ENCODE measurements at places on chromosomes 11 and 22.
A peak's percentile ranks its signal among the peaks of the same experiment; 100 is the strongest.

GRCh38 chr11:62980133-62980760 lies 4.5 kb downstream of the SLC22A6 start:
- no peak for DNase-seq

DNA sequence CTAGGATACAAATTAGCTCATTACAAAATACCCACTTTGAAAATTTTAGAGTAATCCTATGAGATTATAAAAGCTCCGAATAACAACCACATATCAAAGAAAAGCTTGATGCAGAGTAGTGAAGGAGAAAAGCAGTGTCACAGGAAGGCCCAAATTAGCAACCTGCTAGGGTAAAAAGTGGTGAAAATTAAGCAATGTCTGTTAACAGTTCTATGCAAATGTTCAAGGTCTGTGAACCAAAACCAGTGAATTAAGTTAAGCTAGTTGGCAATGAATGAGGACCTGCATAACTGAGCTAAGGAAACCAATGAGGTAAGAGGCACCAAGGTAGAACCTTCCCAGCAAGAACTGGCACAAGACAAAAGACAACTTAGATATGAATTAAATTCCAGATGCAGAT lies 29.6 kb downstream of the PRDM10 start:
- DNase-seq: no peak

GRCh38 chr22:45702981-45703380 lies 31.3 kb downstream of the ATXN10 start:
- no peak for DNase-seq

DNA sequence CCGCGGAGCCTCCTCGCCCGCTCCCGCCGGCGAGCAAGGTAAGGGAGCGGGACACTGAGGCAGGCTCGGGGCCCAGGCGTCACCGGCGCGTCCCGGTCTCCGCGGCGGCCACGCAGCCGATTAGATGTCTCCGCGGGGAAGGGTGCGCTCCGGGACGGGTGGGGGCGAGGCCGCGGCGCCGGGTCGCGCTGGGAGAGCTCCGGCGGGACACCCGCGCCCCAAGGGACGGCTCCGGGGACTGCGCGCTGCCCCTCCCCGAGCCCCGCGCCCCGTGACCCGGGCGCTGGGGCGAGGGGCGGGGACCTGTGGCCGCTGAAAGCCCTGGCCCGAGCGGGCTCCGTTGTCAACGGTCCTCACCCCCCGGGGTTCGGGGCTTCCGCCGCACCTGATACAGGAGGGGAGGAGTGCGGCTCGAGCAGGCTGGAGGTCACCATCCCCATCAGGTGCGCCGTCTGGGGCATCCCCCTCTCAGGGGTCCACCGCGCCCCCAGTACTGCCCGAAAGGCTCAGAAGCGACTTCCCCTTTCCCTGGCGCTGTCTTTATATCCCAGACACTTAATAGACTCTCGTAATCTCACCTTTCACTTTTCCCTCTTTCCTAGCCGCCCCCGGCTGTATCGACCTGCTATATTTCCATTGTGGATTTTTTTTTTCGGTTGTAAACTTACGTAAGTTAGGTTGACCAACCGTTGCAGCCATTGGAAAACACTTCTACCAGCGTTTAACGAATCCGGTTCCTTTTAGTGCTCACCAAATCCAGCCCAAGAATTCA lies 573 bp downstream of the PPFIA1 start:
- DNase-seq: peak; percentile 30

DNA sequence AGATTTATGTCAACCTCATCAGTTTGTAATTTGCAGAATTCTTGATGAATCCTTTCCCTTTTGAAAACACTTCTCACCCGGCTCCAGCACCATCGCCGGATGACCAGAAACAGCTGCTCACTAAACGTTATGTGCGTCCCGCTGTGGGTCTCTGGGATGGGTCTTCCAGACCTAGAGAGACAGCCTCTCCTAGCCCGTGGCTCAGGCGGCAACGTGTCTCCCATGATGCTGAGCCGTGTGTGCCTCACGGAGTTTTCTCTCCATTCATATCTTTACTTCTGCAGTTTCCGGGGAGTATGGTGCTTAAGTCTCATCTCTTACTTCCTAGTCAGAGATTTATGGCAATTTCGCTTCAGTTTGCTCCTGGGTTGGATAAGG lies 25.0 kb upstream of the ACR start:
- no peak for DNase-seq

DNA sequence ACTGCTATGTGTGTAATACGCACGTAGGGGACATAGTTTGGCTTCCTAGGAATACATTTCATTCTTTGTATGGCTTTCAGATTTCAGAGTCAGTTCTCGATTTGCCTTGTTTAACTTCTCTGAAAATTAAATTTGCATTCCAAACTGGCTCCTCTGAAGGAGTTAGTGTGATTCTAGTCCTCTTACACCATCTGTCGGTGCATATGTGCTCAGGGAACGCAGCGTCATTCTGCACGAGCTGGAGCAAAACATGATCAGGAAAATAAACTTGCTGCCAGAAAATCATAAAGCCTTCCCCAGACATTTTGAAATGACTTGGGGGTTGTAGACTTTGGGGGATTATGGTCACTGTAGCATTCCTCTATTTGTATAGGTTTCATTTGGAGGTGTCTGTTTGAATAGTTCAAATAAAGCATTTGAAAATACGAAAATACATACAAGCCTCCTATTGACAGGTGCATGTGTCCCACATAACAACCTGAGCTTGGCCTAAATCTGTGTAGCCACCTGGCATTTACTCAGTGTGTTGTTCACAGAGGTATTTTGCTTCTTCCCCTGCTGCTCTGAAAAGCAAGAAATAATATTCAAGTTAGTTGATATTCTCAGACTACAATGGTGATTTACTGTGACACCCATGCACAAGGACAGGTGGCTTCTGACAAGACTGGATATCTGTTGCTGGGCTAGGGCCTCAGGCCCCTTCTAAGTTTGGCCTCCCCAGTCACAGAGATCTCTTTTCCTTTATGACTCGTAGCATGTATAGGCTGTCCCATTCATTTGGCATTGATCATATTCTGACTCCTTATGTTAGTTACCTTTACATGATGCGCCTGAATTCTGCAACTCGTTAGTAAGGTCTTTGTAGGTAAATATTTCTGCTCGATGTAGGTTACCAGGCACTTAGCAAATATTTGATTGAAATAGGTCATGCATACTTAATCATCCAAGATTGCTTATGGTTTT lies 81.6 kb upstream of the SORL1-AS1 start:
- DNase-seq: no peak

GRCh38 chr22:29092243-29092642 lies 19.4 kb downstream of the KREMEN1 start:
- no peak for DNase-seq

GRCh38 chr11:80061056-80061455 lies 620.2 kb upstream of the TENM4 start:
- no peak for DNase-seq

DNA sequence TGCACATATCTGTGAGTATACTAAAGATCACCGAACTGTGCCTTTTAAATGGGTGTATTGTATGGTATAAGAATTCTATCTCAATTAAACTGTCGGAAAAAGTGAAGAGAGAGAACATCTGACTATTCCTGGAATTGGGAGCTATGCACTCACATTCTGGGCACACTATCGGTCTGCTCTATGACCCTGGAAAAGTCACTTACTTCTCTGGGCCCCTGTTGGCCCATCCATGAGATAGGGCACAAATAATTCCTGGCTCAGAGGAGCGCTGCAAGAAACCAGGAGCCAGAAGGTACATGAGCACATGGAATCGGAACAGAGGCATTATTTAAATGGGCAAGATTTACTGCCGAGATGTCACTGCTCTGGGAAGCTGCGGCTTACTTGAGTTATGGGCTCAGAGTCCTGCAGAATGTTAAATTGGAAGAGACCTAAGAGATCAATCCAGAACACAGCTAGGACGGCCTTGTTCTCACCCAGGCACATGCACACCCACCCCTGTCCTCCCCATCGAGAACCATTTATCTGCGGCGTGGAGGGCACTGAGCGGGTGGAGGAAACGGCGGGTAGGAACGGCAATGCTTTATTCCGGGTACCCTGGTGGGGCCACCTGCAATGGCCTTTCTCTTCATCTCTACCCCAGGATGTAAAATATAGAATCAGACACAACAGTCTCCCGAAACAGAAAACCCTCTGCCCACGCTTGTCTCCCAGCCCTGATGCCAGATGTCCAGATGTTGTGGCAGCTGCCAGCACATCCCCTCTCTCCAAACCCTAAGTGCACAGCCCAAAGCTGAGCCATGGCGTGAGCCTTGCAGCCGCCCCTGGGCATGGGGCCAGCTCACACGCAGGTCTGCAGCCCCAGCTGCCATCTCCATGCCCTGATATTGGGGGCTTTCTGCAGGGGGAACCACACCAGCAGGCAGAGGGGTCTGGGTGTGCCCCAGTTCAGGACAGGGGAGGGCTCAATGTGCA lies 142.4 kb downstream of the DSCAML1 start:
- no peak for DNase-seq

DNA sequence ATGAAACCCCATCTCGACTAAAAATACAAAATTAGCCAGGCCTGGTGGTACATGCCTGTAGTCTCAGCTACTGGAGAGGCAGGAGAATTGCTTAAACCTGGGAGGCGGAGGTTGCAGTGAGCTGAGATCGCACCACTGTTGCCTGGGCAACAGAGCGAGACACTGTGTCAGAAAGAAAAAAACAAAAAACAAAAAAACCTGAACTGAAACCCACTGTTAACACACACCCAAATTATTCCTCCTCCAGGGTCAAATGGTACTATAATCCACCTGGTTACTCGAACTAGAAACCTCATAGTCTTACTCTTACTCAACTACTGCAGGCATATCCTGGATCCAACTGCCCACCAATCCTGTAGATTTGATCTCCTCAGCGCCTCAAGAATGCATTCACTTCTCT lies 35.5 kb downstream of the USP28 start:
- no peak for DNase-seq

- no peak for DNase-seq
Measured at GRCh38 chr11:31199378-31199777, 170.2 kb downstream of the DCDC1 start.

DNA sequence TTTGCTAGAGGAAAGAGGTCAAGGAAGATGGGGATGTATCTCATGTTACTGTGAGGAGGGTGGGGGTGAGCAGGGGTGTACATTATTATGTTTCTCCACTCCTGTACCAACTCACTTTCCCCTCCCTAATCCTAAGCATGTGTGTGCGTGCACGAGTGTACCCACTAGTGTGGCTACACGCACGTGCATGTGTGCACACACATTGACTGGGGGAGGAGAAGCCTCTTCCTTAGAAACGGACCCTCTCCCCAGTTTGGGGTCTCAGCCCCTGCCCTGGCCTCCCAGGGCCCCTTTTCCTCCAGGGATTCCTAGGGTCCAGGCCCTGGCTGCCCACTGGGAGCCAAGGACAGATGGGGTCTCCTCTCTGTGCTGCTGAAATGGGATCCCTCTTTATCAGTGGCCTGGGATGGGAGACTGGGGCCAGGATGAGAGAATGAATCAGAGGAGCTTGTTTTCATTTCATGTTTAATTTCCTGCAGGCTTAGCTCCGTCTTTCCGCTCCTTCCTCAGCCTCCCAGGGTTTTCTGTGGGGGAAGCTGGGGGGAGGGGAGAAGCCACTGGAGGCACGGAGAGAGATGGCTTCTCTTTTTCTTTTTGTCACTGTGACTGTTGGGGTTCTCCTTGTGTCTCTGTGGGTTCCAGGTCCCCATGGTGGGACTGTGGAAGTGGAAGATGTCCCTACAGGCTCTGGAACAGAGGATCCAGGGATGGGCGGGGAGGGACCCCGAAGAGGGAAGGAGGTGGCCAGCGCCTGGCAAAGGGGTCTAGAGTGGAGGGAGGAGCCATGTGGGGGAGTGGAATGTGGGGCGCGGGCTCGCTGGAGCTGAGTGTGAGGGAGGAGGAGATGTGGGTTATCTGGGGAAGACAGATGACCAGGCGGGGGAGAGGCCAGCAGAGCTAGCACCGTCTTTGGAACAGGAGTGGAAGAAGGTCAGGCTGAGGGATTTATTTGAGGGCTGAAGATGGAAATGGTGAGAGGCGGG lies 40.3 kb downstream of the ALX4 start:
- DNase-seq: no peak

DNA sequence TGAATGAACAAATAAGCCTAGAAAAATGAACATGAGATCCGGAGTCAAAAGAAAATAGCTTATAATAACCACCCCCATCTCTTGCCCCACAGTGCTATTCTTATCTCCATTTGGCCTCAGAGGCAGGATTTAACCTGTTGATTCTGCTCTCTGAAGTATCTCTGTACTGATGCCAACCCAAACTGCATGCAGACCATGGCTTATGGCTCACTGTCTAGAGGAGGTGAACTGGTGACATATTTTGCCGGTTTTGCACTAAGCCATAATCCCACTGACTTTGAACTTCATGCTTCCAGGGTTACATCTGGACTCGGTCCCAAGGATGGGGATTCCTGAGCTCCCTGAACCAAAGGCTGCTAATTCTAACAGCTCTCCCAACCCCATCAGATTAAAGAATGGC lies 397.1 kb downstream of the TENM4 start:
- no peak for DNase-seq

DNA sequence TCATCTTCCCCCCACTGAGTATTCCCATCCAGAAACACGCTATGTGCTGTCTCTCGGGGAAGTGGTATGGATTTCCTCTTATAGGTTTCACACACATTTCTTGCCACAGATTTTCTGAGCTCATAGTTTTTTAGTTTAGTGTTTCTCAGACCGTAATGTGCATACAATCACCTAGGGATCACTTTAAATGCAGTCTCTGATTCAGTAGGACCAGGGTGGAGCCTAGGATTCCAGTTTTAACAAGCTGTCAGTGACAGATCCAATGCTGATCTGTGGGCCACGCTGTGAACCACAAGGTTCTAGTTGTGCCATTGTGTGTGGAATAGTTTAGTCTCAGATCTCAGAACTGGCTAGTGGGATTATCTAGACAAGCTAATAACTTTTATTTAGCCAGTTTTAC lies 23.7 kb upstream of the CXCR5 start:
- DNase-seq: no peak

GRCh38 chr22:19723983-19724827 lies 866 bp downstream of the GP1BB start:
- DNase-seq: peak; percentile 43

- DNase-seq: no peak
Measured at GRCh38 chr11:8928981-8929615, 3.6 kb downstream of the C11orf16 start.

GRCh38 chr11:102288725-102289083 lies 28.6 kb upstream of the BIRC3 start:
- DNase-seq: no peak

DNA sequence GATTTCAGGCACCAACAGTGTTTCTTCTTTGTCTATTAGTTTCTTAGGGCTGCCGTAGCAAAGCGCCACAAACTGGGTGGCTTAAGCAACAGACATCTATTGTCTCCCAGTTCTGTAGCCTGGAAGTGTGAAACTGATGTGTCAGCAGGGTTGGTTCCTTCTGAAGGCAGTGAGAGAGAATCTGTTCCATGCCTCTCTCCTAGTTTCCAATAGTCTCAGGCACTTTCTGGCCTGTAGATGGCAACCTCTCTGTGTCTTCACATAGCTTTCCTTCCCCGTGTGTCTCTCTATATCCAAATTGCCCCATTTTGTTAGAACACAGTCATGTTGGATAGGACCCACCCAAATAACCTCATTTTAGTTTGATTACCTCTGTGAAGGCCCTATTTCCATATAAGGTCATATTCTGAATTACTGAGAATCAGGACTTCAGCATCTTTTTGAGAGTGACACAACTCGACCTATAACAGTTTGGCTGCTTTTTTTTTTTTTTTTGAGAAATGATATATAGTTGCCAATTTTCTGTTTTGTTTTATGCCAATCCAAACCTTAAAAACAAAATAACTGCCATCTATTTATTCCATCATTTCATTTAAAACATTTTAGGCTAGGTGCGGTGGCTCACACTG lies 108.2 kb downstream of the SLC36A4 start:
- DNase-seq: no peak

- DNase-seq: no peak
Measured at GRCh38 chr11:107711861-107712755, at the start of gene SLN. Gene SLN, minus strand, starts transcription at chr11:107712056.

- DNase-seq: no peak
Measured at GRCh38 chr11:61650781-61651571, 29.2 kb upstream of the DAGLA start.
